ENCODE measurements at places on chromosomes 4 and X. TPM values are rescaled to one million over a fixed set of nuclear protein-coding genes. Genes with fewer than 3 reads are reported as not detected.

CRMP1 gene
- total RNA-seq, result 0.13 TPM

- DNase-seq, result no peak
Observed at GRCh38 chr4:152052451-152053057, 291.7 kb upstream of the GATB start.

PPP1R3F gene
- 4.2 TPM for total RNA-seq

DNA sequence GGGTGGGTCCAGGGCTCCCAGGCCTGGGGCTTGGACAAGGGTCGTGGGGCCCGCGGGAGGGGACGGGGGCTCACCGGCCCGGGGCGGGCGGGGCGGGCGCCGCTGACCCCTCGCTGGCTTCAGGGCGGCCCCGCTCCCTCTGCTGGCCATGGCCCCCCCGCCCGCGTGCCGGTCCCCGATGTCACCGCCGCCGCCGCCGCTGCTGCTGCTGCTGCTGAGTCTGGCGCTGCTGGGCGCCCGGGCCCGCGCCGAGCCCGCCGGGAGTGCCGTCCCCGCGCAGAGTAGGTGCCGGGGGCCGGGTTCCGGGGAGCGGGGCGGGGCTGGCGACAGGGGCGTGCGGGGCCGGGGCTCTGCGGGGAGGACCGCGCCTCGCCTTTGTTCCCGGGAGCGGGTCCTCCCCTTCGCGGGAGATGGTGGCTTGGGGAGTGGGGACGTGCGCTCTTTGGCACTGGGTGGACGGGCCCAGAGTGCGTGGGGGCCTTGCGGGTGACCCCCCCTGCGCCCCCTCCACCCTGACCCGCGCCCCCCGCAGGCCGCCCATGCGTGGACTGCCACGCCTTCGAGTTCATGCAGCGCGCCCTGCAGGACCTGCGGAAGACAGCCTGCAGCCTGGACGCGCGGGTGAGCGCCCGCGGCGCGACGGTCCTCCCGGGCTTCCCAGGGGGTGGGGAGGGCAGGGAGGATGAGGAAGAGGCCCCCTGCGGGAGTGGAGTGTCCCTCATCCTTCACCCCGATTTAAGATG is 16.8 kb upstream of the NAT8L start:
- no peak for DNase-seq

TMEM128 gene
- 4.7 TPM for total RNA-seq

All from left lobe of liver (tissue), 2 donors.